MCF 10A (cell line): ENCODE measurements at places on chromosomes 5 and 9. TPM values are rescaled to one million over a fixed set of nuclear protein-coding genes. Genes with fewer than 3 reads are reported as not detected.
A peak's percentile ranks its signal among the peaks of the same experiment; 100 is the strongest.

- no peaks in the 10 kb centered on the region for H3K27me3 ChIP-seq
- H3K4me3 ChIP-seq = no peak overlapping the region
- H3K4me1 ChIP-seq = no peaks in the 10 kb centered on the region
- H3K36me3 ChIP-seq = no peaks in the 10 kb centered on the region
- DNase-seq = no peak
- no peak overlapping the region for H3K27ac ChIP-seq
These were observed 648.6 kb downstream of the SEMA5A start for GRCh38 chr5:8897316-8897715.

Gene NPR3
- 0.84 and 1.1 TPM in 2 replicates for total RNA-seq

DNA sequence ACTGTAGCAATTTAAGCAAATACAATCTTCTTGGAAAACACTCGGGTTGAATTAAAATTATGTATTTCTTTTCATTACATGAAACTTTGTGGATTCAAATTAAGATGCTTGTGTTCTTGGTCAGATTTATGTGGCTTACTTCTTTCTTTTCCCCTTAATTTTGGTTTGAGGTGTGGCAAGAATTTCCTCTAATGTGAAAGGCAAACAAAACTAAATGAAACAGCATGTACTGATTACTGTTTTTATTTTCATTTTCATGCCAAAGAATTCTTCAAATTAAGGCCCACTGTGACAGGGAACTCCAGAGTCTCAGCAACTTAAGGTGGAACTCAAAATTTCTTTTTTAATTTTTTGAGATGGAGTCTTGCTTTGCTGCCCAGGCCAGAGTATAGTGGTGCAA, at the start of gene OMD:
Gene OMD (minus strand): TSS at position 132 of the 400 bp plus-strand sequence. CDS start 6,913 bp downstream, outside the sequence.
- H3K27ac ChIP-seq = peak within 1 kb of the TSS; percentile 60
- no peaks in the 10 kb centered on the region for H3K27me3 ChIP-seq
- peaks cover 23% of the 10 kb centered on the region for H3K4me1 ChIP-seq
- H3K36me3 ChIP-seq = no peaks in the 10 kb centered on the region
- peak within 1 kb of the TSS; percentile 51 for H3K4me3 ChIP-seq
- no peak for DNase-seq

Gene CYLC2
- total RNA-seq = not detected in 2 replicates

DNA sequence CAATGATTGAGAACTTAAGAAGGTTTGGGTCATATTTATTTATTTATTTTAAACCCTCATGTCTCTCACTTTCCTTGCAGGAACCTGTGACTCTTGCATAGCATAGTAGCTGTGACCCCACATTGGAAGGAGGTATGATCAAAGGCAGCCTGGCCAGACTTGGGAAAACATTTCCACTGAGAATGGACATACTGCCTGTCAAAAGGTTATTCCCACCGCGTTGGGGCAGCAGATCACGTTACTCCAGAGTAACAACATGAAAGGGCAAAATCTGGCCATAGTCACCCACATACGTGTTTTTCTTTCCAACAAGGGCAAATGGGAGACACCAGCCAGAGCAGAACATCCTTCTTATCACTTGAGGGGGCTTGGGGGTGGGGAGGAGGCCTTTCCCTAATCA, 95.7 kb downstream of the ARL15 start:
- no peaks in the 10 kb centered on the region for H3K27me3 ChIP-seq
- no peaks in the 10 kb centered on the region for H3K36me3 ChIP-seq
- H3K4me3 ChIP-seq = no peak overlapping the region
- no peak for DNase-seq
- no peaks in the 10 kb centered on the region for H3K4me1 ChIP-seq

- H3K27ac ChIP-seq = peak overlapping the region; percentile 86
- peaks cover 83% of the 10 kb centered on the region for H3K4me1 ChIP-seq
- peaks cover 5% of the 10 kb centered on the region for H3K36me3 ChIP-seq
- H3K4me3 ChIP-seq = peak overlapping the region; percentile 68
- DNase-seq = no peak
These were observed 1.5 kb downstream of the SYNPO start for GRCh38 chr5:150641824-150642566.

DNA sequence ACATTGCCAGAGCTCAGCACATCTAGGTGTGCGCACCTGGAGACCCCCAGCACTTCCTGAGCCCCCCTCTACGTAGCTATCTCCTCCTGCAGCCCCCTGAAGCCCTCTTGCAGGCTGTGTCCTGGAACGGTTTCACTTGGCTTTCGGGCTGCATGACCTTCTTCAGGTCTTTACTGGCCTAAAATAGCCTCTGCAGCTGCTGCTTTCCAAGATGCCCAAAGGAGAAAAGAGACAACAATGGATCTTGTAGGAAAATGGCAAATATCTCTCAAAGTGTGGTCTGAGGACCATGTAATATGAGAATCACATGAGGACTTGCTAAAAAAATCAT, 6.6 kb upstream of the ERMP1 start:
- peaks cover 34% of the 10 kb centered on the region for H3K4me1 ChIP-seq
- DNase-seq = no peak
- peak overlapping the region; percentile 51 for H3K27ac ChIP-seq
- peak overlapping the region; percentile 35 for H3K4me3 ChIP-seq

- no peaks in the 10 kb centered on the region for H3K4me1 ChIP-seq
- no peak overlapping the region for H3K4me3 ChIP-seq
- peaks cover 47% of the 10 kb centered on the region for H3K27me3 ChIP-seq
- no peak for DNase-seq
- no peak overlapping the region for H3K27ac ChIP-seq
These were observed 169.8 kb upstream of the FREM1 start for GRCh38 chr9:15079989-15080388.
